Activated CD4-positive, alpha-beta memory T cell treated with anti-CD3 and anti-CD28 coated beads for 36 hours (primary cell): ENCODE measurements at places on chromosomes 13 and 19. TPM values are rescaled to one million over a fixed set of nuclear protein-coding genes. Genes with fewer than 3 reads are reported as not detected.

- peak; percentile 59 for DNase-seq
Observed at GRCh38 chr19:13841086-13841961, 35.6 kb upstream of the NANOS3 start.

GRCh38 chr13:99393791-99394735, 86.9 kb upstream of the GPR183 start:
- DNase-seq = no peak

DNA sequence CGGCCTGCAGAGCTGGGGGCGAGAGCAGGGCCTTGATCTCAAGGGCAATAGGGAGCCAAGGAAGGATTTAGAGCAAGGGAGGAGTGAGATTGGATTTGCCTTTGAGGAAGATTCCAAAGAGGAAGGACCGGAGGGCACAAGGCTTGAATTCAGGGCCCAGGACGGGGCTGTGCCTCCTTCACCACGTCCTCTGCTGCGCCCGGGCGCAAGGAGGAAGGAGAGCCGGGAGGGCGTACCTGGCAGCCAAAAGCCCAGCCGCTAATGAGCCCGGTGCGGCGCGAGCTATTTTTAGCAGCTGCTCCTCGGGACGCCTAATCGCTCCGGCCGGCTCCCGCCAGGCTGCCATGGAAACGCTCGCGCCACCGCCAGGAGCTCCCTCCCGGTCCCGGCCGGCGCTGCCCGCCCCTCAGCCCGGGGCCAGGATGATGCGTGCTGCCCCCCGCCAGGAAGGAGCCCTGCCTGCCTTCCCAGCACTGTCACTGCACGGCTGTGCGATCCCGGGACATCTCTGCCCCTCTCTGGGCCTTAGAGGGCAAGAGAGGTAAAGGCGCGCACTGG, 31.3 kb downstream of the TINCR start:
- DNase-seq = no peak

GRCh38 chr13:51599444-51600176, 15.3 kb downstream of the WDFY2 start:
- DNase-seq = no peak

DNA sequence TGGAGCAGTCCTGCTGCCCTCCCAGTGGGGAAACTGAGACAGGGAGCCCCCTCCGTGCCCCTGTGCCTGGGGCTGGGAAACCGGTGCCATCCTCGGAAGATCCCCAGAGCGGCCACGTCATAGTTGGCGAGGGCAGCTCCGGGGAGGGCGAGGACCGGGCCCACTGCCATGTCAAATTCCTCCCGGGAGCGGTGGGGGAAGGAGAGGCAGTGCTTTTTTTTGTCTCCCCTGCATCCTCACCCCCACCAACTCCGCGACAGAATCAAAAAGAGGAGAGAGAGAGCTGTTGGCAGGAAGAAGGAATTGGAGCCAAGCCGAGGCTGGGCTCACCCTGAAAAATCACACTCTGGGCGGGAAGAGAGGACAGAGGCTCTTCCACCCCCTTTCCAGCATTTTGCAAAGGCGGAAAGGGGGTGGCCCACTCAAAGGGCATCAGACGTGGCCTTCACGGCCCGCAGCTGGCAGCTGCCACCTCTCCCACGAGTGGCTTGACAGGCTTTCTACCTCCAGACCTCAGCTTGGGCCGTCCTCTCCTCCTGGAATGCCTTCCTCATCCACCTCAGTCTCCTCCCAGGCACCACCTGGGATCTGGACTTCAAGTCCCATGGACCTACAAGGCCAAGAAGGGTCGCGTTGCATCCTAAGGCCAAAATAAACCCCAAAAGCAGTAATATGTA, 19.6 kb upstream of the NFIC start:
- no peak for DNase-seq

DNA sequence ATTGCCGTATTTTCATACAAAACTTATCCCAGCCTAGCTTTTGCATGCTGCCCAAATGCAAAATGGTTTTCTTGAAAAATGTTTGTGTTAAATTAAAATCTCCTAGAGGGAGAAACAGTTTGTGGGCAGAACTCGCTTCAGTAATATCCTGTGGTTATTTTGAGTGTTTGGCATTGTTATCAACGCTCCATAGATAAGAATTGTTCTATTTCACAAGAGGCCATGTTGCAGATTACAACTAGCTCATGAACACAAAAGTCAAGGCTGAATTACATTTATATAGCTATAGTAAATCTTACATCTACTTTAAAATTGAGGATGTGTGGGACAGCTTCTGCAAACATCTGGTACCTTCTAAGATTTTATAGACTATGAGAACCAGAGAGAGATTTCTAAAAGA, 447.9 kb downstream of the DCT start:
- DNase-seq = no peak

- no peak for DNase-seq
Observed at GRCh38 chr13:67150608-67151007, 79.5 kb downstream of the PCDH9 start.

- no peak for DNase-seq
Observed at GRCh38 chr13:32474999-32475792, 47.3 kb upstream of the N4BP2L1 start.

- DNase-seq = peak; percentile 38
Observed at GRCh38 chr19:55641426-55642152, 787 bp downstream of the ZNF580 start.

DNA sequence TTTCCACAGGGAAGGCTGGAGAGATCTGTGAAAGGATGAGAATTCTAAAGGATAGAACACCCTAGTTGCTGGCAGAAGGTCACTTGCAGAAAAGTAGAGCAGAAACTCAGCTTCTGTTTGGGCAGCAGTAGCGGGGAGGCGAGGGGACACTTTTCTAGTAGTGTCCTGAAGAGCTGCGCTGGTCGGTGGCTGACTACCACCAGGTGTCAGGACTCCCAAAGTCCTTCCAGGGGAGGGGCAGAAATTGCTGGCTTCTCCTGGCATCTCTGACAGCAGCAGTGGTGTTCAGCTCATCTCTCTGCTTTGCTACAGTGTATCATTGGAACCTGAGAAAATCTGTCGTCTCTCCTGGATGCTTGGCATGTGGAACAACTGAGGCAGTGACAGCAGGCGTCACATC, 120.9 kb downstream of the ZDHHC20 start:
- DNase-seq = no peak

GRCh38 chr13:48827709-48828108, 148.0 kb upstream of the FNDC3A start:
- DNase-seq = no peak

- DNase-seq = peak; percentile 50
Observed at GRCh38 chr13:97224544-97225300, 2.6 kb downstream of the MBNL2 start.

- DNase-seq = peak; percentile 46
Observed at GRCh38 chr19:19120308-19121231, 17.7 kb downstream of the TMEM161A start.

DNA sequence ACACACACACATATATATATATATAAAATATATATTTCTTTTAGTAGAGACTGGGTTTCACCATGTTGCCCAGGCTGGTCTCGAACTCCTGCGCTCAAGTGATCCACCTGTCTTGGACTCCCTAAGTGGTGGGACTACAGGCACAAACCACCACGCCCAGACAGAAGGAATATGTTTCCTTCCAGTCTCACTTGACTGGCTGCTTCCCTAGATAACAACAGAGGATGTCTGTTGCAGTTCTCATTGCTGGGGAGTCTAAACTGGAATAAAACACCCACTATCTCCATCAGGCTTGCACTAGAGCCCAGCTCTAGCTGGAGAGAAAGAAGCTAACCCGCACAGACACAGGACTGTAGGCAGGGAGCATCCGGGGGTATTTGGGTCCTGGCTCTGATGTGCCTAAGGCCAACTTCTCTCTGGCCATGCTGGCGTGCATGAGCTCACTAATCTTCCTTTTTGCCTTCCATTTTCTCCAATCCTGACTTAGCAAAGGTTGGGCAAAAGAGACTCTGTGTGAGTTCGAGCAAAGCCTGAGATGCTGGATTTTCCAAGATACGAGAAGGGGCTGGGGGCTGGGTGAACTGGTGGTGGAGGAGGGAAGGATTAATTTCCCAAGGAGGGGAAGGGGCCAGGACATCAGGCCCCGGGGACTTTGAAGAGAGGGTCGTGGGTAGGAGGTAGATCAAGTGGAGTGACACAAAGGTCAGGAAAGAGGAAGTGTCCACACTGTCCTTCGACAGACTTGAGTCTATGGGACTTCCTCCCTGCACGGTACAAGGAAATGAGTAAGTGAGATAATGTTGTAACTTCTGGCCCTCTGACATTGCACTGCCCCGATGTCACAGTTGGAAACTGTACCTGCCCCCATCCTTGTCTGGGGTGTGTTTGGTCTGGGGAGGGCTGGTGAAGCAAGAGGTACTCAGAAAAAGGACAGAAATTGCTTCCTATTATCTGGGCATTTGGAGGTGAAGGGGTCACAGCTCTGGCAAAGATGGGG, 22.5 kb upstream of the ALOX5AP start:
- DNase-seq = peak; percentile 37

DNA sequence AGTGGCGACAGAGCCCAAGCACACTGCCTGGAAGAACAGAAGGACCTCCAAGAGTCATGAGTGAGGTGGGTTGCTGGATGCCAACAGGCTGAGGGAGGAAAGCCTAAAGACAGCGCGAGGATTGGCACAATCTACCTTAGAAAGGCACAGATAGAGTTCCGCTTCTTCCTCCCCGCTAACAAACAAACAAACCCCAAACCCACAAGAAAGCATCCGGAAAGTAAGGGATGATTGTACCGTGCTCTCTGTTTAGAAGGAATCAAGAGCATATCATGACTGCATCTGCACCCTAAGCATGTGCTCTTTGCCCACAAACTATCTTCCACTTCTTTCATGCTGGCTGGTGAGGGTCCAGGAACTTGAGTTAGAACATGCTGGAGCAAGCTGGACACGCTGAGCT, 233.0 kb upstream of the KLF12 start:
- no peak for DNase-seq

GRCh38 chr19:42250183-42250665, 4.7 kb downstream of the ERF start:
- DNase-seq = no peak

DMWD gene
- 45.8 TPM for total RNA-seq

C19orf85 gene
- total RNA-seq = not detected

TMEM150B gene
- total RNA-seq = not detected

CCDC169 gene
- total RNA-seq = 1.1 TPM

CYP4F11 gene
- not detected for total RNA-seq
